ENCODE measurements at places on chromosomes 7 and 10.

DNA sequence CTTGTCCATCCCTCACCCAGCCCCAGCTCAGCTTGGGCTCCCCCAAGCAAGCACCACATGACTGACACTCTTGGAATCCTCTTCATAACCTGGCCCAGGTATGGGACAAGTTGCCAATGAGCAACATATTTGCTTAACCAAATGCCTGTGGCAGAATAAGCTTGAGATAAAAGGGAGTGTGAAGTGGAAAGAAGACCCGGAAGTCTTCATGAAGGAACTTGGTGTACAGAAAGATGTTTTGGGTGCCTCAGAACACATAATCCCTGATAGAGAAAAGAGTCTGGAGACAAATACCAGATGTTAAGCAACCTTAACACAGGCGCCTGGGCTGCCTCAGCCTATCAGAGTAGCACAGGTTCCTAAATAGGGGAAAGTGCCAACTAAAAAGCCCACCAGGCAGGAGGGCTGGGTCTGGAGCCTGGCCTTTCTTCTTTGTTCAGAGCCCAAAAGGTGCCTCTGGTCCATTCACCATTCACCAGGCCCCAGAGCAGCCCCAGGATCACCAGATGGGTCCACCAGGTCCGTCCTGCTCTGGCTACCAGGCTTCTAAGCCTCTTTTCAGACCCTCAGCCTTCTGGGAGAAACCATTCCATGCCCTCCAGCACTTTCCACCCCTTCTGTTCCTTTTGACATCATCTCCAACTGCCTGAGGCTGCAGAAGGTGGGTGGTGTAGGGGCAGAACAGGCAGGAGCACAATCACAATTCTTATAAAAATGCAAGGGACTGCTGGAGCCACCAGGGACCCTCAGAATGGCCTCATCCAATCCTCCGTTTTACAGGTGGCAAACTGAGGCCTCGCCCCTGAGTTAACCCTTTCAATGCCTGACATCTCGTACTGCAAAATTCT lies 22.6 kb downstream of the KCNMA1 start:
- DNase-seq = no peak

GRCh38 chr7:158732494-158733219 lies 28.1 kb upstream of the NCAPG2 start:
- no peak for DNase-seq

DNA sequence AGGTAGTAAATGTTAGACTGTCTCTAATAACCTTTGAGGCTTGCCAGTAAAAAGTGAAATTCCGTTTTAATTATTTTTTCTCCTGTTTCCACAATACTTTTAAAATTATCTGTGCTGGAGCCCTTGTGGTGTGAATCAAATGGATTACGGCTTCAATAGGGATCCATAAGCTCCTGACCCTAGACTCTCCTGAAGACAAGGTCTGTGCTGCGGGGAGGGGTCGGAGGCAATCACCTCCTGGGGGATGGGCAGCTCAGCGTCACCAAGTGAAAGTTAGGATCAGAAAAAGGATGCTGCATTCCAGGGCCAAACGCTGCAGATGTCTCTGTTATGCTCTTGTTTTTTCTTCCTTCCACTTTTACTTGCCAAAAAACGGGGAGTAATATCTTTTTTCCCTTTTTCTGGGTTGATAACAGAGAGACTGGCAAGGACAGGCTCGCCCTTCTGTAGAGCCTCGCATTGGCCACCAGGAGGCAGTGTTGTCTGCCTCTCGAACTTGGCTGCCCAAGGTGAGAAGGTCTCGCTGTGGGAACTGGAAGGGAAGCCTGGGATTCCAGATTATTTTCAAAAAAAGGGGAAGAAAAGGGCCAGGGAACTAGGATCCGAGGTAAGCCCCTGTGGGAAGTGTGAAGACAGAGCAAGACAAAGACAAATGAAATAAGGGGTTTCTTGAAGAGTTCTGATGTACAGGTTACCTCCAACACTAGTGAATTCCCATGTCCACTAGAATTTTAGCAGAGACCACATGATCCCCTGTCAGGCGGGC lies 621.9 kb downstream of the ACTR3B start:
- peak; percentile 5 for DNase-seq

DNA sequence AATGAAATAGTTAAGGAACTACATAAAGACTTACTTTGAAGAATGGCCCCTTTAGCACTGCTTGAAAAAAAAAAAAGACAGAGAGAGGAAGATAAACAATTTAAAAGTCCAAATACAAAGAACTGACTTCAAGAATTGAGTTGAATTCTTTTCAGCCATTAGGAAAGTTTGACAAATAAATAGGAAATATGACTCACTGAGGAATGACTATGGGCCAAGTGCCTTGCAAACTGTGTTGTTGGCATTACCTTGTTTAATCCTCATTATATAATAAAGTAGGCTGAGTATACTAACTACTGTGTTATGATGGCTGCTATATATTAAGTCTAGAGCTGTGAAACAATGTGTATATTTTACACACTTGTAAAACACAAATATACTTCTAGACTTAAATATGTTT lies 151.1 kb downstream of the ELMO1 start:
- peak; percentile 15 for DNase-seq

DNA sequence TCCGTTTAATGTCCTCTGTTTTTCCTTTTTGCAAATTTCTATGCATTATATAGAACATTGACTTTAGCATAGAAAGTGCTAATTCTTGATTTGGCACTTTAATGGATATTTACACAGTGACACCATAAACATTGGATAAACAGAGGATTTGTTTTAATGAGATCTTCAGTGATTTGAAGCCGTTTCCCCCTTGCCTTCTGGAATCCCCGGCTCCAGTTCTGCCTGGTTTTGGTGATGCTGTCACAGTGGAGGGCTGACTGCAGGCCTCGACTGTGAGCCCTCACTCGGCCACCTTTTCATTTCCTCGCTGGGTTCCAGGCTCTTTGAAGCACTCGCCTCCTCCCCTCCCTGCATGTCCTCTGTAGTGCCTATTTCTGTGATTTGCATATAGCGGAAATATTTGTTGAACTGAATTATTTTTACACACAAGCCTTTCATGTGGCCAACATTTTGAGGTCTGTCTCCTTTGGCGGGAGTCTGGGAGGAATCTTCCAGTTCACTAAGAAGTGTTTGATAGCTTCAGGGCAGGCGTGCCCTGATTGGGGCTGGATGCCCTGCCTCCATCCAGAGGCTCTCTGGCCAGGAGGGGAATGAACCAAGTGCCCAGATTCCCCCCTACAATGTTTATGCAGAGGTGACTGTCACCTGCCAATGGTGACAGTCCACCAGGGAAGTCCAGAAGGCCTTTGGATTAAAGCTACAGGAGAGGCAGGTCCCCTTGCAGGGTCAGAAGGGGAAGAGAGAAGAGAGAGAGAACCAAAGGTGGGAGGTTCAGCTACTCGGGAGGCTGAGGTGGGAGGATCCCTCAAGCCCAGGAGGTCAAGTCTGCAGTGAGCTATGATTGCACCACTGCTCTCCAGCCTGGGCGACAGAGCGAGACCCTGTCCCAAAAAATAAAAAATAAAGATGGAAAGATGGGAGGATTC lies 67.5 kb downstream of the CUX1 start:
- no peak for DNase-seq
